ENCODE measurements at places on chromosomes 7 and 10.

DNA sequence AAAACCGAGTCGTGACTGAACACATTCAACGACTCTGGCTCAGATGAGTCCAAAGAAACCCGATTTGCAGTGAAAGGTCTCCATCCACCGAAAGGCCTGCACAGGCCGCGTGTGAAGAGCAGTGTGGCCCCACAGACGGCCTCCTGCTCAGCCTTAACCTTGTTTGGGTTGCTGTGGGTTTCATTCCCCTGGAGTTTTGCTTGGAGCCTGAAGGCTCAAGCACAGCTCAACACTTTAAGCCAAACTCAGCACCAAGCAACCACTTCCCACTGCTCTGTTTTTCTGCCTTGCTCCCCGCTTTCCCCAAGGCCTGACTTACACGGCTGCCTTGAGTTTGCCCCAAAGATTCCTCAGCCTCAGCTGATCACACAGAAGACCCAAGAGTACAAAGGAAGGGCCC lies 398.2 kb upstream of the NFE2L3 start:
- no peak for DNase-seq

DNA sequence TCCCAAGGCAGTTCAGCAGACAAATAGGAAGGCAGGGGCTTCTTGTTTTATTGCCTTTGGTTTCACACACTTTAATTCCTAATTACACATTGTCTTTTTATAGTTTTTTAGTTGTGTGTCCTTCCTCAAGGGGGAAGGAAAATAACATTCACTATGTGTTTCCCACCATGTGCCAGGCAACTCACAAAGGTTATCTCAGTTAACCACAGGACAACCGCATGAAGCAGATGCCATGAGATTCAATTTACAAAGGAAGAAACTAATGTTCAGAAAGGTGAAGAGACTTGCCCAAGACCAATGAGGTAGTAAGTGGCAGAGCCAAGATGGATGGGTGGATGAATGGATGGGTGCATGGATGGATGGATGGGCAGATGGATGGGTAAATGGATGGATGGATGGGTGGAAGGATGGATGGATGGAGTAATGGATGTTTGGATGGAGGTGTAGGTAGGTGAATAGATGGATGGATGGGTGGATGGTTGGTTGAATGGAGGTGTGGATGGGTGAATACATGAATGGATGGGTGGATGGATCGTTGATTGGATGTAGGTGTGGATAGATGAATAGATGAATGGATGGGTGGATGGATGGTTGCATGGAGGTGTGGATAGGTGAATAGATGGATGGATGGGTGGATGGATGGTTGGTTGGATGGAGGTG lies 77.9 kb downstream of the ARHGAP22 start:
- no peak for DNase-seq

DNA sequence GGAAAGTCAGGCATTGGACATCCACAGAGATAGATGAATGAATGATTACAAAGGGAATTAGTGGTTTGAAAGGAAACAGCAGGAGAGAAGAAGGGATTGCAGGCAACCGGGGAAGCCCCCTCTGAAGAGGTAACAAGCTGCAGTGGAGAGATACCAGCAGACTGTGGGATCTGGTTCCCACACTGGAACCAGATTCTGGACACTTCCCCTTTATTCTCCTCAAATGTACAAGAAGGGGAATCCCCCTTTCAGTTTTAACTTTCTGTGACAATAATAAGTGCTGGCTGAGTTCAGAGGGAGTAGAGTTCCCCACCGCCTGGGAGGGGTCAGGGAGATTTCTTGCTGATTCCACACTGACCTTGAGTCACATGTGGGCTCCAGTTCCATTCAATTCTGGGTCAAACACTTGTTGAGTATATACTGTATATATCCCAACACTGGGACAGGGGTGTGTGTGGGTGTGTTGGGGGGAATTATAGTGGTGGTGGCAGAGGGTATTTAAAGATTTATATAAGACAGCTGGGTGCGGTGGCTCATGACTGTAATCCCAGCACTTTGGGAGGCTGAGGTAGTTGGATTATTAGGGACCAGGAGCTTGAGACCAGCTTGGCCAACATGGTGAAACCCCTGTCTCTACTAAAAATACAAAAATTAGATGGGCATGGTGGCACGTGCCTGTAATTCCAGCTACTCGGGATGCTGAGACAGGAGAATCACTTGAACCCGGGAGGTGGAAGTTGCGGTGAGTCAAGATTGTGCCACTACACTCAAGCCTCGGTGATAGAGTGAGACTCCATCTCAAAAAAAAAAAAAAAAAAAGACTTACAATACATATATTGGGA lies 16.5 kb upstream of the DDIT4 start:
- no peak for DNase-seq

DNA sequence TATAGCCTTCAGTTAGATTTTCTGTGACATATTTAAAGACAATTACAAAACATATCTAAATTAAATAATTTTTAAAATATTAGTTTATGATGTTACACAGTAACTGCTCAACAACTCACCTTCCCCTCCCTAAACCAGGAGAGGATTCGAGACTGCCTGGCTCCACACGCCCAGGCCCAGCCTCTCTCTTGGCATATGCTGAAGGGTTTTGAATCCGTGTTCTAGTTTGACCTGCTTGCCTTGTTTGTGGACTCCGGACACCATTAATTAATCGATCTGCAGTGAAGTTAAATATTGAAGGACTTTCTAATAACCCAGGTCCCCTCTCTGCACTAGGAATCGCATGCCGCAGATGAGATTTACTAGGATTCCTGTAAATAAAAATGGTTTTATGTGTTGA lies 106.6 kb downstream of the LARP4B start:
- no peak for DNase-seq

- no peak for DNase-seq
Observed at GRCh38 chr10:16788125-16788524, 29.1 kb downstream of the RSU1 start.

DNA sequence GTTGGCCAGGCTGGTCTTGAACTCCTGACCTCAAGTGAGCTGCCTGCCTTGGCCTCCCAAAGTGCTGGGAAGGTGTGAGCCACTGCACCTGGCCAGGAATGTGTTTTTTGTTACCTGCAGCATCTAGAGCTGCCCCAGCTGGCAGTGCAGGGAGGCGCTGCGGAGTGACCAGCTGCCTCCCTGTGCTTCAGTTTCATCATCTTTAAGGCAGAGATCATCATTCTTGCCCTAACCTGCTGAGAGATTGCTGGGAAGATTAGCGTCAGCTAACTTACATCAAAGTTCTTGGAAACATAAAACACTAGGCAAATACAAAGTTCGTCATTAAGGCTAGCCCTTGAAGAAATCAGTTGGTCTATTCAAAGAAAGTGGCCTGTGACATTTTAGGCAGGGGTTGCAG lies 2.3 kb downstream of the ZNF282 start:
- no peak for DNase-seq

GRCh38 chr10:7794251-7795026 lies 6.5 kb downstream of the ATP5F1C start:
- no peak for DNase-seq

- no peak for DNase-seq
Observed at GRCh38 chr10:7318836-7319235, 92.0 kb downstream of the SFMBT2 start.

GRCh38 chr10:71534568-71535194 lies 138.0 kb downstream of the CDH23 start:
- DNase-seq = no peak

DNA sequence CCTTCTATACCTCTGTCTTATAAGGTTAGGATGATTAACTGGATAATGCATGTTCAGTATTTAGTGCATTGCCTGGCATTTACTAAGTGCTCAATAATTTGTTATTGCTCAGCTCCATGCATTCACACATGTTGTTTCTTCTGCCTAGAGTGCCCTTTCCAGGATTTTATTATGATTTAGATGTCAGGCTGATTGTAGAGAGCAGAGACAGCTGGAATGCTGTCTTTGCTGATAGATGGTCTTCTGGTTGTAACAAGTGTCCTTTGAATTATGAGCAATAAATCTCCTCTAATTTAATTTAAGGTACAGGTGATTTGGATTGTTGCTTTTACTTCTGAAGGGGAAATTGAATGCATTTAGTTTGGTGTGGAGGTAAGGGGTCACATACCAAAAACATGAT lies 548.0 kb downstream of the MAGI2 start:
- DNase-seq = no peak

DNA sequence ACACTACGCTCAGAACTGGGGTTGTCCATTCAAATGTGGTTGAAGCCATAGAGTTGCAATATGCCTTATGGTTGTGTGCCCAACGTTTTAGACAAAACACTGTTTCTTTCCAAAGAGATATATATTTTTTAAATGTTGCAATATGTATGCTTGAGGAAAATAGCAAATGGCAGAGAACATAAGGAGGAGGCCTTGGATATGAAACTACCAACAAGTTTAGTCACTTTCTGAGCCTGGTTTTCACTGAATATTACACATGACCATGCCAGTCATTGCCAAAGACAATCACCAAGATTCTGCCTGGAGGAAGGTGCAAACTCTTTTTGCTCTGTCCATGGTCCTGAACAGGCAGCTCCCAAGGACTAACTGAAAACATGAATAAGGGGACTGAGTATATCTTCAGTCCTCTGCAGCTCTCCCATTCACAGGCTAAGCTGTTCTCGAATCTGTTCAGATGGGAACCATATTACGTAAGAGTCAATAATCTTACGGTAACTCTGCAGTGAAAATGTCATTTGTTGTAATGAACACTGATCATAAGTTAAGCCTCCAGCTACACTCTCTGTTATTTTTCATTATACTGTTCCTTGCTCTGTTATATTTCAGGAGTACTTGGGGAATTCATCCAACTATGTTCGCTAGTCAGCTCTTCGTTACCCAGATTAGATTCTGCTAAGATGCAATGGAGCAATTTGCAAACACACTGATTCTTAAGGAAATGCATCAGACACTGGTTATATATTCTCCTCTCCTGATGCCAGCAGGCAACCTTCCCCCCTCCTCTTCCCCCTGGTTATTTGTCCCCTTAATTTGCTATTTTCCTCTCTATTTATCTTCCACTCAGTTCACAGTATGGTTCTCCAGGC lies 90.7 kb upstream of the C1QL3 start:
- no peak for DNase-seq

DNA sequence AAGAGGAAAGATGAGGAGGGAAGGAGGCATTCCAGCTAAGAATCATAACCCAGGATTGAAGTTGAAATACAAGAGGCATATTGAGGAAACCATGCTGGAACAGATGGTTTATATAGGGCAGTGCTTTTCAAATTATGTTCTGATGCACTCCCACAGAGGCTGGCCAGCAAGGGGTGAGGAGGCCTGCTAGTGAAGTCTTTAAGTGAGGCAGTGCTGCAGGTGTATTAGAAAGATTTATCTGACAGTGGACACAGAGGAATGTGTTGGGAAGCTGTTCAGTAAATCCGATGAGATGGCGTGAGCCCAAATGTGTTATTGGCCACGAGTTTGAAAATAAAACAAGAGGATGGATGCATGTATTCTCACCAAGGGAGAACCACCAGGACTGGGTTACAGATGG lies 28.6 kb downstream of the REEP3 start:
- no peak for DNase-seq

- DNase-seq = no peak
Observed at GRCh38 chr10:102549549-102549948, 45.8 kb downstream of the SUFU start.

DNA sequence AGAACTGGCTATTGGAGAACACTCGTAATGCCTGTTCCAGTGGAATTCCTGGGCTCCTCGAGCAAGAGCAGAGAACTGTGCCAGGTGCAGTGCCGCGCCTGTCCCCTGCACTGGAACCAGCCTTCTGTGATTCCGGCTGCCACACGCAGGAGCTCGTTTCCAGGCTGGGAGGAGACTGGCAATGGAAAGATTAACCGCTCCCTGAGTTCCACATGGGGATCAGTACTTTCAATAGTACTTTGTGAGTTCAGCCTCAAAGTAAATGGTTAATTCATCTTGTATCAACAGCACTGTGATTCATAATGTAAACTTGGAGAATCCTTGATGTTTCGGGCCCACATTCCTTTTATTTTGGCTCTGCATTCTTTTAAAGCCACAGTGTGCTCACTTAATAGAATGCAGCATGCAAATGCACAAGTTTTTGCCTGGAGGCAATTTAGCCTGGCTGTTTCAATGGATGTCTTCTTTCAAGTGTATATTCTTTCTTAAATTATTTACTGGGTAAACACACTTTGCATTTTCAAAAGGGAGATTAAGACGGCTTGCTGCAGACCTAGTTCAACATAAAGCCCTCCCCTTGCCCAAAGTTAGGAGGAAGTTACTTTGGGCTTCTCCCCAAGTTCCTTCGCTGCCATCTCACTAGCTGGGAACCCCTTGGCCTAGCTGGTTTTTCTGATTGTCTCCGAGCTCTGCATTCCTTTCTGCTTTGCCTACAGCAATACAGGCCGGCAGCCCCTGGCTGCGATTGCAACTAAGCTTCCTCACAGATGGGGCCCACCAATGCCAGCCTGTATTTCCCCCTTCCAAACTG lies 138.1 kb upstream of the TCF7L2 start:
- peak; percentile 95 for DNase-seq

DNA sequence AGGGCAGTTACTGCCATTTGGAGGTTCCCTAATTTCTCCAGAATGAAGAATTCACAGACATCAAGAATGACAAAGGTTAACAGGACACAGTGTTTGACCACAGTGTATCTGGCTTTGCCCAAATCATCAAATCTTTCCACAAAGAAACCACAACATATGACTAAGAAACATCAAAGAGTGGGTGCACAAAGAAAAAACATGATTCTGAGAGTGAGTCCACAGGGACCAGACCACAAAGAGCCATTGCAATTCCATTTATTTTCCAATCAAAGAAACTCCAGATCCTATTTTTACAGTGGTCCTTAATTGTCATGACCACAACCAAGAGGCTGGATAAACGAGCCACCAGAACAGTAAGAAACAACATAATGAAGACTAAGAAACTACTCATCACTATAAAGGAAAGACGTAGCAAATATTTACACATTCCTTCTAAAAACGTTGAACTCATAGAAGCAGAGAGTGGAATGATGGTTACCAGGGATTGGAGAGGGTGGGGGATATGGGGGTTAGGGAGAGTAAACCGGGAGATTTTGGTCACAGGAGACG lies 286.5 kb downstream of the DOCK4 start:
- DNase-seq = peak; percentile 50

DNA sequence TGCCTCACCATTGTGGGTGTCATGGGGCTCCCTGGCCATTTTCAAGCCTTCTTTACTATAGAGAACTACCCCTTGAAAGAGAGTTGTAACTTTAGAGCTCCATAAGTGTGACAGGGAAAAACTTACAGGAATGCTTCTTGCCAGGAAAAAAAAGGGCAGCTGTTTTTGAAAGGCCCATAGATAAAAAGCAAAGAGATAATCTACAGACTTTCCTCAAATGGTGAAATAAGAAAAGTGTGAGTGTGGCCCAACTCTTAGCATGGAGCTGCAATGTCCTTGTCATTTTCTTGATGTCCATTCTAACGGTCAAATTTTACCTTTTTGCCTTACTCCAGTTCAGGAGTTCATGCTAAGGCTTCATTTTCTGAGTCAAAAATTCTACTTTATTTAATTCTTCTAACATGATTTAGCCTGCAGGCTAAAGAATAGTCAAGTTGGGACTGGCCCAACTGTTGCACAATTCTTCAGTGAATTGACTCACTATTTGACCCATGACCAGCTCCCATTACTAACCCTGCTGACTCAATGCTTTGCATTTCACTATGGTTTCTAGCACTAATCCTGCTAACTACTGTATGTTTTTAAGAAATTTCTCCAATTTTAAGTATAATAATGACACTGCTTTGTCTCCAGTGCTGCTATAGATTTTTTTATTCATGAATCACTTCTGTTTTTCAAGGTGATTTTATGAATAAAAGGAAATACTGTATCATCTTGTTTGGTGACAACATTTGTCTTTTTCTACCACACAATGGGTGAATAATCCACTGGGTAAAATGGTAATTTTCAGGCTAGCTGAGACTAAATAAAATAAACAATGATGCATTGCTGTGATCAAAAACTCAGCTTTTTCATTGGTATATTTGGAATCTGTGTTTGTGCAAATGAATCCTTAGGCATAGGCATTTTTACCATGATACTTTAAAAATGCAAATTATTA lies 41.4 kb upstream of the SGCE start:
- DNase-seq = peak; percentile 80
